Stimulated activated CD8-positive, alpha-beta memory T cell treated with anti-CD3 and anti-CD28 coated beads, Interleukin-4, amount 100 ng/mL, for 24 hours (primary cell): ENCODE measurements at places on chromosomes 12 and 14.
A peak's percentile ranks its signal among the peaks of the same experiment; 100 is the strongest.

DNA sequence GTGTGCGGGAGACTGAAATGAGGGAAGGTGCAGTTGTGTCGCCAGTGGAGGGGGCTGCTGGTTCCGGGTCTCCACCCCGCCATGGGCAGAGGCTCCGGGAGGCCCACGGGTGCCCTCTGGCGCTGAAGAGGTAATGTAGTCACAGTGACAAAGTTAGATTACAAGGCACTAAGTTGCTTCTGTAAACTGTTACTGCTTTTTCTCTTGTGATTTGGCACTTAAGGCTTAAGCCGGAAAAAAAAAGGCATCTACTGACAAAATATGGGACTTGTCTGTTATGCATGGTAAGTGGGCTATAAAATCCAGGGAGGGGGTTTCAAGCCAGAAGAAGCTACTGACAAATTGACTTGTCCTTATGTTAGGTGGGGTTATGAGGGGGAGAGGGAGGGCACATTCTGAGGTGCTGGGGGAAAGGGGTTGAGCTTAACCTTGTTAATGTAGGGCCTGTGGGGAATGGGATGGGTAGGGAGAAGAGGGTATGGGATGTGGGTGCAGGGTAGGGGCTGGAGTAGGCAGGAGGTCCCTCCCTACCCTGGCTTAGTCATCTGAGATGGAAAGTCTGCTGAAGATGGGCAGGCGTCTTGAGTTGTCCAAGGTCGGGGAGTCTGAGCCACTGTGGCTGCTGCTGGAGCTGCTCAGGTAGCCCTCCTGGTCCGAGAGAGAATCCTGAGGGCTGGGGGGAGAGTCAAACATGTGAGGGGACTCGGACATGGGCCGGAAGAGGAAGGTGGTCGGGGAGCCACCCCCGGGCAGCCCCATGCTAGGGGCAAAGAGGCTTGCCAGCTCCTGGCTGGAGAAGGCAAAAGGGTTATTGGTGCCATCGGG is 3.7 kb downstream of the ZFP36L1 start:
- DNase-seq = peak; percentile 77

GRCh38 chr12:65879878-65880277 is 55.6 kb downstream of the HMGA2 start:
- no peak for DNase-seq

GRCh38 chr14:32627545-32628298 is 298.6 kb downstream of the AKAP6 start:
- DNase-seq = no peak

DNA sequence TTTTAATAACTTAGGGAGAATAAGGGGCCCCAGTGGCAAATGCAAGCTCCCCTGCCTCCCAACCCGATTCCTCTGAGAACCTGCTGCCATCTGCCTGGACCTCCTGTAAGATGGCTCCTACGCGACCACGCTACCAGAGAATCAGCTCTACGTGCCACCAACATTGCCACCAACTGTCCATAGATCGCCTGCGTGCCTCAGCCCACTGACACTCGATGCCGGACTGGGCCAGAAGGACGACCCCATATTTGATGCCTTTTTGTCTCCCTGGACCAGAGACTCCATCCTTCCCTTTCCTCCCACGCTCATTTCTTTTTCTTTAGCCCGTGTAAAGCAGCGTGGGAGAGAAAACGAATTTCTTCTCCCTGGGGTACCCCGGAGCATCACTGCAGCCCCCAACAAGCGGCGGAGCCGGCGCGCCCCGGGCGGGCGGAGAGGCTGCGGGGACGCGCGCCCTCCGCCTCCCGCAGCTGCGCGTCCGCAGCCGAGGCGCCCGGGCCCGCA is 565 bp upstream of the KLHL42 start:
- no peak for DNase-seq

GRCh38 chr14:79278798-79279644 is 932.3 kb downstream of the DIO2 start:
- DNase-seq = no peak

DNA sequence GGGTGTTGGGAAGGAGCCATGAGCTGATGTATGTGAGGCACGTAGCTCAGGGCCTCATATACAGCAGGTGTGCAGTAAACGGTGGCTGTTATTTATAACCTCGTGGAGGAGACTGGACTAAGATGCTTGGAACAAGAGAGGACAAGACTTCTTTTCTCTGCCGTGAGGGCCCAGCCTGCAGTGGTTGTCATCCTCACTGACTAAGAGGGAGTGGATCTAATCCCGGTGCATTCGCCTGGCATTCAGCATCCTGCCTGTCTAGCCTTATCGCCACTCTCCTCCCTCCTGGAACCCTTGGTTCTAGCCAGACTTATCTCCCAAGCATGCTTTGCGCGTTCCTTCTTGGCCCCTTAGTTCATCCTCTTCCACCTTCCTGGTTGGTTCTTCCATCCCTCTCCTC is 3.9 kb downstream of the TSPAN9 start:
- no peak for DNase-seq

GRCh38 chr14:93431036-93431670 is 414 bp downstream of the UNC79 start:
- no peak for DNase-seq

GRCh38 chr14:72118841-72119240 is 186.6 kb downstream of the RGS6 start:
- no peak for DNase-seq

GRCh38 chr14:102492531-102492910 is 17.1 kb downstream of the ANKRD9 start:
- no peak for DNase-seq

GRCh38 chr12:96227365-96228106 is 33.4 kb downstream of the ELK3 start:
- no peak for DNase-seq

DNA sequence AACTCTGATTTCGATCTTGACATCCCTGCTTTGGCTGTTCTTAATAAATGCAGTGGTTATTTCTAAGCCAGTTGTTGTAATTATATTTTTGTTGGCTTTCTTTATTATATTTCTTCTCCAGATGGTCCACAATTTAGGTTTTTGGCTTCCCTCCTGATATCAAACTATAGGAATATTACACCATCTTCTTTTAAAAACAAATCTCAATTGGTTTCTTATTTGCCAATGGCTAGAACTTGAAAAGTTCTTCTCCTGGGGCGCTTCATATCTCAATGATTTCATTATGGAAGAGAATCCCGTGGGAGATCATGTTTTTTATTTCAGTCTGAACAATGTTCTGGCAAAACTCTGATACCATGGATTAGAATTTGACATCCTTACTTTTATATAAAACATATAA is 292.3 kb downstream of the FLRT2 start:
- no peak for DNase-seq

DNA sequence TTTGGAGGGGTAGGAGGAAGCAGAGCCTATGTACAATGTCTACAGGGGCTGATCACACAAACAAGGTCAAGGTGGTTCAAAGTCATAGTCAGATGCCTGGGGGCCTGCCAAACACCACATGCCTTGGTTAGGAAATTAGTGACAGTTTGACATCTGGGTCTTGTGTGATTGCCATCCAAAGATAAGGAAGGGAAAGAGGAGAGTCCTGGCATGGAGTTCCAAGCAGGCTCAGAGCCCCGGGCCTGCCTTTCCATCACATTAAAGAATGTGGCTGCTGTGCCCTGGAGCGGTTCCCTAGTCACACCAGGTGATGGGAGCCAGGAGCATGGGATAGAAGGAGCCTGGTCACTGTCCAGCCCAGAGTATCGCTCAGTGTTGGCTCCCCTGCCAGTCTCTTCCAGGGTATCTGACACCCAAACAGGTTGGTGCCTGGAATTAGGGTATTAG is 53.6 kb upstream of the BCL2L14 start:
- DNase-seq = no peak

DNA sequence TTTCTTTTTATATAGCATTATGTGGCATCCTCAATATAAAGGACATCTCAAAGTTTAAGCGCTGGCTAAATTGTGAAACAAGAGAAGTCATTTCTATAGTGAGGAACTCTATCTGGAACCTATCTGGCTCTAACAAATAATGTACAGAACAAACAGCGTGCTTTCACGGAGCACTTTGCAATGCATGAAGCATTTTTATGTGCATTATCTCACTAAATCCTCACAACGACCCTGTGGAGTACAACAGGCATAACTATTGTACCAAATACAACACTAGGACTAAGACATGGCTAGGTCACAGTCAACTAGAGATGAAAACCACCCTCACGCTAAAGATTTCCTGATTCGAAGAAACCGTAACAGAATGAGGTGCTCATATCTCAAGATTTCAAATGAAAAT is 8.6 kb downstream of the SPPL3 start:
- no peak for DNase-seq

- no peak for DNase-seq
These were observed 237.3 kb upstream of the GRIP1 start for GRCh38 chr12:66916189-66916588.

GRCh38 chr12:27623645-27624044 is 72.6 kb upstream of the REP15 start:
- no peak for DNase-seq

DNA sequence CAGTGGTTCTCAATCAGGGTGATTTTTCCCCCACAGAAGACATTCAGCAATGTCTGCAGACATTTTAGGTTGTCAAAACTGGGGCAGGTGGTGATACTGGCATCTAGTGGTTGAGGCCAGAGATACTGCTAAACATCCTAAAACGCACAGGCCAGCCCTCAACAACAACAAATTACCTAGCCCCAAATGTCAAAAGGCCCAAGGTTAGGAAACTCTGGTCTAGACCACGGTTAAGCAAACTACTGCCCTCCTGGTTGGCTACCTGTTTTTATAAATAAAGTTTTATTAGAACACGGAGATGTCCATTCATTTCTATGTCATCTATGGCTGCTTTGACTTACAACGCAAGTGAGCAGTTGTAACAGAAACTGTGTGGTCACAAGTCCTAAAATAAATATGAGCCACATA is 186.7 kb downstream of the EFCAB11 start:
- peak; percentile 24 for DNase-seq

- DNase-seq = no peak
These were observed 18.6 kb downstream of the OR6S1 start for GRCh38 chr14:20622816-20623291.

DNA sequence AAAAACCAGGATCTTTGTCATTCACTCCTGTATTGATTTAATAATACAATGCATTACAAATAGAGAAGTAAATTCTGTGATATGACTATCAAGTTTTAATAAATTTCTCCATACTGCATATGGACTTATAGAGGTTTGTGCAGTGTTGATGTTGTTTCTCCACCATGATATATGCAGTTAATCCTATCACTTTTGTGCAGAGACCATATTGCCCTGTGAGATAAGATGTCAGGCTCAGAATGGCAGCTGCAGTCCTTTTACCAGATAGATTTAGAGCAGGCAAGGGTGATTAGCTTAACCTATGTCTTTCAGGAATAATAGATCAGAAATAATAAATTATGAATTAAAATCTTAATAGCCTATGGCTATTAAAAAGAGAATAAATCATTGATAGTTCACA is 38.6 kb upstream of the KCNJ8 start:
- DNase-seq = no peak

DNA sequence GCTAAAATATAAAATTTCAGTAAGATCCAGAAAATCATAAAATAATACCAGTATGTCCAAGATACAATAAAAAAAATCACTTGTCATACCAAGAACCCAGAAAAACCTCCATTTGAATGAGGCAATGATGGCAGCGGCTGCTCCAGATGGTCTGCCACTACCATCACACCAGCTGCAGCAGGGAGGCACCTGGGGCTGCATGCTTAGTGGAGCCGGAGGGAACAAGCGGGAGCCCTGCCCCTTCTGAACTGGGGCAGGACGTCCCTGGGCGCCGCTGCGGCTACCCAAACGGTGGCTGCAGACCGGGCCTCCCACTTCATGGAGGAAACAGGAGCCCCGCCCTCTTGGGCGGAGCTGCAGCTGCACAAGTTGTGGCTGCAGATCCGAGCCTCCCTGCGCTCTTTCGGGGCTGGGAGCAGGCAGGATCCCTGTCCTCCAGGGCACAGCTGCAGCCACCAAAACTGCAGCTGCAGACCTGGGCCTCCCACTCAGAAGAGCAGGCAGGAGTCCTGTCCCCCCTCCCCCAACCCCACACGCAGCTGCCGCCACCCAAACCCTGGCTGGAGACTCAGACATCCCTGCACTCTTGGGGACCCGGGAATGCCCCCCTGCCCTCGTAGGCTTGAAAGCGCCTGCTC is 36.1 kb upstream of the OR5AU1 start:
- DNase-seq = peak; percentile 52

- DNase-seq = no peak
These were observed 12.3 kb upstream of the GLT1D1 start for GRCh38 chr12:128840862-128841468.

GRCh38 chr14:55248411-55248810 is 22.8 kb upstream of the FBXO34 start:
- no peak for DNase-seq

GRCh38 chr12:5507944-5508343 is 76.0 kb downstream of the NTF3 start:
- no peak for DNase-seq

DNA sequence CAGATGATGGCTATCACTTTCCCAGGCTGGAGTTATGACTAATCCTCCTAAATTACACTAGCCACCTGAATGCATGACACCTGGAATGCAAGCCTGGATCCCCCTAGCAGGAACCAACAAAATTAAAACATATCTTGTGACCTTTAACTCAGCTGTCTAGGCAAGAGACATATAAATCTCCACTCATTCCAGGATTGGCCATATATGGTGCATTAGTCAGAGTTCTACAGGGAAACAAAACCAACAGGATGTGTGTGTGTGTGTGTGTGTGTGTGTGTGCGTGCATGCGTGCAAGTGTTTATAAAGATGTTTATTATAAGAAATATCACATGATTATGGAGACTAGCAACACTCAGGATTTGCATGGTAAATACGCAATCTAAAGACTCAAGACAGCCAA is 212.8 kb downstream of the KIF21A start:
- DNase-seq = no peak

GRCh38 chr14:105888151-105888550 is 361.8 kb downstream of the TMEM121 start:
- DNase-seq = no peak

DNA sequence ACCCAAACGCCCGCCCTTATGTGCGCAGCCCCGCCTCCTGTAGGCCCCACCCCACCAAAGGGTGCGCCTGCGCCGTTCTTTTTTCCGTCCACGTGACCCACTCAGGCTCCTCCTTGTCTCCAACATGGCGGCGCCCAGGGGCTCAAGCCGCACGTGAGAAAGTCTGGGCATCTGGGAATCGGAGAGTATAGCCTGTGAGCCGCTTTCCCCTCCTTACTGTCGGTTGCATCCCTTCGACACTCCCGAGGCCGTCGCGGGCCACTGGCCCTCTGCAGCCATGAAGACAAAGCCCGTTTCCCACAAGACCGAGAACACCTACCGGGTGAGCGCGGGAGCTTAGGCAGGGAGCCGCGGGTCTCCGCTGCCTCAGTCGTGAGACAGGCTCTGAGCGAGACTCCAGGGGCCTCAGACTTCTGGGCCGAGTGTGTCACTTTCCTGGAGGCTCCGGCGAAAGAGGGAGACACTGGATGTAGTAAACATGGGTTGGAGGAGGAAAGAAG is at the start of gene UTP20:
Gene UTP20 (plus strand): TSS at position 100 of the 500 bp plus-strand sequence. CDS start 178 bp downstream, at position 278.
- peak; percentile 88 for DNase-seq

- DNase-seq = no peak
These were observed 9.9 kb upstream of the FICD start for GRCh38 chr12:108505129-108505528.

GRCh38 chr12:104769144-104769561 is 188.9 kb downstream of the SLC41A2 start:
- DNase-seq = no peak

- DNase-seq = no peak
These were observed 51.3 kb upstream of the PPP2R5C start for GRCh38 chr14:101709962-101710931.

GRCh38 chr12:47949441-47950341 is 13.7 kb upstream of the TMEM106C start:
- DNase-seq = no peak

- DNase-seq = no peak
These were observed 8.7 kb upstream of the WDR89 start for GRCh38 chr14:63650256-63650952.
